ENCODE measurements at places on chromosomes 5 and 9.
A peak's percentile ranks its signal among the peaks of the same experiment; 100 is the strongest.

- DNase-seq: no peak
Measured at GRCh38 chr9:92535940-92536850, at the start of gene ECM2. TSS of gene ECM2 (minus strand) at chr9:92535990. CDS start at chr9:92522866, 13,124 bp downstream.

DNA sequence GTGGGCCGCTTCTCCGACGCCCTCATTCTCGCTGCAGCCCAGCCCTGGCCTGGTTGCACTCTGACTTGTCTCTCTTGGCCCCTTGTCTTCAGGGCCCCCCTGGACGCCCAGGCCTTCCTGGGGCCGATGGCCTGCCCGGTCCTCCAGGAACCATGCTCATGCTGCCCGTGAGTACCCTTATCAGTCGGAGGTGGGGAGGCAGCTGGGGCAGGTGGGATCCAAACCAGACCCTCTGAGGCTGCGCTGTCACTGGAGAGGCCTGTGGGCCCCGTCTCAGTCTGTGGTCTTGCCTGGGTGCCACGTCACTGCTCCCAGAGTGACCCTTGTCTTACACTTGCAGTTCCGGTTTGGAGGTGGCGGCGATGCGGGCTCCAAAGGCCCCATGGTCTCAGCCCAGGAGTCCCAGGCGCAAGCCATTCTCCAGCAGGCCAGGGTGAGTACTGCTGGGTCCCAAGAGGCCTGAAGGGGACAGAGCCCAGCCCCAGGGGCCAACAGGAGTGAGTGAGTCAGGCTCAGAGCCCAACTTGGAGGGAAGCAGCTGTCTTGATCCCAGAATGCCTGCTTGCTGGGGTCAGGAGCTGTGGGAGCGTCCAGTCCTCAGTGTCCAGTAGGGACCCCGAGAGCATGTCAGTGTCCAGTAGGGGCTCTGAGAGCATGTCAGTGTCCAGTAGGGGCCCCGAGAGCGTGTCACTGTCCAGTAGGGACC is 109.0 kb downstream of the COL5A1 start:
- no peak for DNase-seq

DNA sequence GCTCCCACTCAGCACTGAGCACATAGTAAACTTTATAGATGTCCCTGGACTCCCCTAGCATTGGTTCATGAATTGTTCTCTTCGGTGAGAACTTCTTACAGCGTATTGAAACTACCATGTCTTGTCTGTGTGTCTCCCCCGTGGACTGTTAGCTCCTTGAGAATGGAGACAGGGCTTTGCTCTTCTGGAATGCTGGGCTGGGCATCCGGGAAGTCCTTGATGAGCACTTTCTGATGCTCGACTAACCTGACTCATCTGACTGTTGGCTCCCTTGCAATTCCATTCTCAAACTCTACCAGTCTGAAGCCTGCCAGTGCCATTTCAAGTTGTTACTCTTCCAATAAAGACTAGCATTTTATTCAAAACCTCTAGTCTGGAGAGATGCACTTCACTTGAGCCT is 15.0 kb upstream of the PFDN1 start:
- no peak for DNase-seq

GRCh38 chr5:177362610-177363507 is 5.1 kb downstream of the RGS14 start:
- no peak for DNase-seq

GRCh38 chr9:120756531-120756930 is 36.7 kb downstream of the FBXW2 start:
- no peak for DNase-seq

DNA sequence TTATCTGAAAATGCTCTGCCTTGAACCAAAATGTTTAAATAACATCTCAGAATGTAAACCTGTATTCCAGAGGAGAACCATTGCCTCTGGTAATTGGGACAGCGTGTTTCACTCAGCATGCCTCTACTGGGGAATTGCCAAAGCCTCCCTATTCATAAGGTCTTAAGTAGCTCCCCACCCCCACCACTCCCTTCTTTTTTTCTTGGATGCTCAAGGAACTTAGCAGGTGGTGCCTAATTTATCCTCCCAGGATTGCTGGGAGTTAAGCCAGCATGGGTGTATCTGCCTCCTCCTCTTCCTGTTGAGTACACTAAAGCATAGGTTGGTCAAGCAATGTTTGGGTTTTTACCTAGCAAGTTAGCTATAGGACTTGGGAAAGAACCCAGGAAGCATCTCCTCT is 220.2 kb downstream of the DMAC1 start:
- DNase-seq: no peak

GRCh38 chr5:179259731-179260323 is 85.4 kb downstream of the ADAMTS2 start:
- no peak for DNase-seq

- DNase-seq: no peak
Measured at GRCh38 chr9:127159325-127159801, 36.9 kb upstream of the ANGPTL2 start.

- DNase-seq: no peak
Measured at GRCh38 chr5:179162351-179163235, 102.4 kb downstream of the ZNF354C start.

DNA sequence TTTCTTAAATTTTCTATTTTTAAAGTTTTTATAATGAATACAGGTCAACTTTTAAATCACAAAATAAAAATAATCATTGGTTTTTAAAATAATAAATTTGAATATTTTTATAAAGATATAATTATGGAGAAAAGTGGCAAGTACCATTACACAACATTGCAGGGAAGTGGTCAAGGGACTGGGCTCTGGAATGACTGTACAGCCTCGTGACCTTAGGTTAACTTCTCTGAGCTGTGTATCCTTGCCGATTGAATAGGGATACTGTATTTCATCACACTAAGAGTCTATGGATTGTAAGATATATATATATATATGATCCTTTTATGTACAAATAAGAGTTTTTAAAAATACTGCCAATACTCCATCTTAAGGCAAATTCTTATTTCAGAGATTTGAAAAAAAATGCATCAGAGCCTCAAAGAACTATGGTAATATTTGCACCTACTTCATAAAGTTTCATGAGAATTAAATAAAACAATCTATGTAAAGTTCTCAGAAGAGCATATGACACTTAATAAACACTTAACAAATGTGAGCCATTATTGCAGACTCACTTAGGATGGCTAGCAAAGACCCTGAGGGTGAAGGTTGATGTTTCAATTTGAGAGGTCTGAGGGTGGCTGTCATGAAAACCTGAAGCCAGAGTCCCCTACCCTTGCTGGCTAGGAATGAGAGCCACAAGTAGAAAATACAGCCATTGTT is 136.5 kb downstream of the CCDC192 start:
- no peak for DNase-seq

DNA sequence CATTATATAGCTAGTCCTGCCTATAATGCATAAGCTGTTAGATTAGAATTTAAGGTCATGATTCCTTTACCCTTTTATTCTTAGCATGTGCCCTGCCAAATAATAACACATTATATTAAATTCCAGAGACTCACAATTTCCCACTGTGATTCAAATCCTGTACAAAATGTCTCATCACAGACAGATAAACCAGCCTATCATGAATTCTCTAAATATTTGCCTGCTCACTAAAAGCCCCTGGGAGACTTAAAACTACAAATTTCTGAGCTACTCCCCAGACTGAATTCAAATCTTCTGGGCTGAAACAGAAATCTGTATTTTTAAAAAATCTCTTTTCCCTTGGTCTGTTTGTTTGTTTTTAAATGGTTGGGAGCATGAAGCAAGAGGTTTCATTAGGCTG is 32.7 kb downstream of the GAPT start:
- DNase-seq: no peak

DNA sequence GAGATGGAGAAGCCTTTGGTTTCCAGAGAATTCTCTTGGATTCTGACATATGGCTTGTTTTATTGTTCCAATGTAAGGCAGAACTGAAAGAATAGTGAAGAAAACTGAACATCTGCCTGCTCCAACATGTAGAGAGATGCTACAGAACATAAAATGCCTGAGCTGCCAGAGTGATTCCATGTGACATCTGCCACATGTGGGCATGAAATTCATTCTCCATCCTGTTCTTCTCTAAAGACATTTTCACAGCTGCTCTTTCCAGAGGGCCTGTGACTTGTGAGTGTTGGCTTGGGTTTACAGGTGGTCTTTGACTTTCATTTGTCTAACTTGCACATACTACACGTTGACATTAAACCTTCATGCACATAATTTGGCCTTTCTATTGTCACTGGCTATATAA is 33.7 kb upstream of the TXN start:
- no peak for DNase-seq

GRCh38 chr5:141040093-141040770 is 10.9 kb upstream of the PCDHB1 start:
- DNase-seq: peak; percentile 56

GRCh38 chr5:95114902-95115301 is 170.0 kb downstream of the MCTP1 start:
- DNase-seq: no peak

DNA sequence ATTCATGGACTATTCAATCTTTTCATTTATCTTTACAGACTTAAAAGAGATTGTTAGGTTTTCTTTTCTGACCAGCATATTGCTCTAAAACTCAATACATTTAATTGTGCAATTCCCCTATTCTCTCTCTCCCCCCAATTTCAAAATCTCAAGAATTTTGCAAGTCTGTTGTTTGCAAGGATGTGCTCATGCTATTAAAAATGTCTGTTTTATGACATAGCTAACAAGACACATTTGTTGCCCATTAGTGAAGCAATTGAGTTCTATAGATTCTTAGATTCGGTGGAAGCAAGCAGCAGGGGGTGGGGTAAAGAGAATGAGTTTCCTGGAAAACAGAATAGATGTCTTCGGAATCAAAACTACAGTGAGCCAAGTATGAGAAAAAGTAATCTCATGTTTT is 8.5 kb upstream of the CSNK1A1 start:
- DNase-seq: no peak

DNA sequence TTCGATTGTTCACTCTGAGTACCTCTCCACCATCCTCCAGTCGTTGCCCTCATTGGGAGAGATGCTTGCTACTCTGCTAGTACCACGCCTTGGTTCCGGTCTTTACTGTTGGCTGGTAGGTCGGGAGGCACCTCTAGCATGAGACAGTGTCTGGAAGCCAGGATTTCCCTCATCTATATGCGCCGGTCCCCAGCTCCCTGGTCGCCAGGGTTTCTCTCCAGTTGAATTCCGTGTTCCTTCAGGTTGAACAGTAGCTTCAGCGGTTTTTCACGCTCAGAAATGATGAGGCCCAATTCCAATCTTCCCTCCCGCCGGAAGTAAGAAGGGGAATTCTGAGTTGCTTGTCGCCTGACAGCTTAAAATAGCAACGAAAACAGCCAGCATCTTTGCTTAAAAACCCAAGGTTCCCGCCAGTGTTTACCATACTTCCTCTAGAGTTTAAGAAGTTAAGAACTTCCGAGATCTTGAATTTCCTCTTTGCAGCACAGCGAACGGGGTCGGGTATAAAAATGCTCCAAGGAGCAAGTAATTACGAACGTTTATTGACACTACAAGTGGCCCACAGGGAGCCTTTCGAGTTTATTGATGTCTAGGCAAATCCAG is 1.3 kb upstream of the ST8SIA4 start:
- no peak for DNase-seq

- no peak for DNase-seq
Measured at GRCh38 chr9:136002881-136003280, 41.7 kb upstream of the UBAC1 start.

- DNase-seq: no peak
Measured at GRCh38 chr5:173094012-173094661, 38.0 kb downstream of the CREBRF start.

DNA sequence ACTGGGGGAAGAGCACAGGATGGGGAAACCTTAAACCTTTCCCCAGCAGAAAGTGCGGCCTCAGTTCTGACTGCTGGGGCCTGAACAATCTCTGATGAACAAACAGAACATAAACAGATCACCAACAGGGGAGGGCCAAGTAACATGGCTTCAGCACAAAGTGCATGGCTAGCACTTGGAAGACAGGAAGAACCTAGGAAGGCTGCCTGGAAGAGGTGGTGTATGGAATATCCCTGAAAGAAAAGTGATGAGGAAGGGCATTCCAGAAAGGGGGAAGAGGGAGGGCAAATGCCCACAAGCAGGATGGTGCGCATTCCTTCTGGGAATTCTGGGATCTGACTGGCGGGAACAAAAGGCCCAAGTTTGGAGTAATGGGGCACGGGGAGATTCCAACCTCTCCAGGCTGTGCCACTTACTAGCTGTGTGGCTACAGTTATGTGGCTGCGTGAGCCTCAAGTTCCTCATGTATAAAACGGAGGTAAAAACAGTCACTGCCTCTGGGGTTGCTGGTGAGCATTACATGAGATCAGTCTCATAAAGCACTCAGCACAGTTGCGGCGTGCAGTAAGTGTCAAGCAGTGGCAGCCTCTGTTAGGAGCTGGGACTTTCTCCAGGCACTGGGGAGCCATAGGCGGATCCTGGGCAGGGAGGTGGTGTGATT is 1.6 kb downstream of the PDGFRB start:
- no peak for DNase-seq

- no peak for DNase-seq
Measured at GRCh38 chr5:63456279-63456678, 506.0 kb downstream of the HTR1A start.

DNA sequence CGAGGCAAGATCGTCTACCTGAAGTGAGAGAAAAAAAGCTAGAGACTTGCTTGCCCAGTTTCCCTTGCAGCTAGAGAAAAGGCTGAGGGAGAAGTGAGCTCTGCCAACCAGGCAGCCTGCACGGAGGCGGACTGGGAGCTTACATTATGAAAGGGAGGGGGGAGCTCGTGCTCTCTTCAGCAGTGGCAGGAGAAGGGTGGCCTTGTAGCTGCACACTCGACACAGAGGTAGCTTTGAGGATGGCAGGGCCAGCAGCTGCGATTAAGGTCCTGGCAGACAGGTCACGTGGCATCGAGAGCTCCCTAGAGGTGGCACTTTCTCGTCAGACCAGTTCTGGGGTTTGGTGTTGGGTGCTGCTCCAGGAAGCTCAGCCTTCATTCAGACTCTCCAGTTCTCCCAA is 26.7 kb downstream of the APBA1 start:
- DNase-seq: no peak

GRCh38 chr5:77358255-77359205 is 133.6 kb downstream of the WDR41 start:
- no peak for DNase-seq

GRCh38 chr9:68749579-68750159 is 44.6 kb downstream of the PIP5K1B start:
- DNase-seq: no peak

DNA sequence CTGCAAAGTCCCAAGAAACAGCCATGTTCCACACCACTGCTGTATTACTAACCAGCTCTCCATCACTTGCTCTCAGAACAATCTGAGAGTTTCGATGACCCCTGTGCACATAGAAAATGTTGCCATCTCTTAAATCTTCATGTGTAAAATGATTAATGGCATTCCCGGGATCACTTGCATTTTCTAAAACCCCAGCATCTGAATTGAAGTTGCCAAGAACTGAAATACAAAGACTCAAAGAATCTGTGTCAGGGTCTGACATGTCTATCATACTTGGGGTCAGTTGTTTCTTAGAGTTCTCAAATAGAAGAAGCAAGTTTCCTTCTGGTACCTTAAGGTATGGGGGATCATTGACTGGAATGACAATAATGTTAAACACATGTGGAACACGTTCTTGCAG is 115.1 kb downstream of the ESM1 start:
- DNase-seq: no peak

Data from NCI-H1092 (cell line).